ENCODE measurements at places on chromosomes 13 and 19. TPM values are rescaled to one million over a fixed set of nuclear protein-coding genes. Genes with fewer than 3 reads are reported as not detected.

ZNF383 gene
- total RNA-seq = 5.5 TPM

COL5A3 gene
- 1.2 TPM for total RNA-seq

POU2F2 gene
- 0.21 TPM for total RNA-seq

ZNF439 gene
- total RNA-seq = 1.3 TPM

ZNF547 gene
- total RNA-seq = 3.1 TPM

ZFP30 gene
- total RNA-seq = 17.5 TPM

IGSF23 gene
- 0.48 TPM for total RNA-seq

DAND5 gene
- total RNA-seq = 0.24 TPM

BORA gene
- total RNA-seq = 2.4 TPM

GNG8 gene
- not detected for total RNA-seq

PLEKHF1 gene
- 28.6 TPM for total RNA-seq

ELSPBP1 gene
- not detected for total RNA-seq

MIR17HG gene
- total RNA-seq = 8.9 TPM

RFPL4AL1 gene
- not detected for total RNA-seq

TIMM29 gene
- 43.1 TPM for total RNA-seq

FFAR2 gene
- 0.24 TPM for total RNA-seq

SLC17A7 gene
- total RNA-seq = not detected

GGN gene
- total RNA-seq = under 0.01 TPM

RDH8 gene
- not detected for total RNA-seq

LRRC8E gene
- 19.0 TPM for total RNA-seq

STARD13 gene
- 0.85 TPM for total RNA-seq

CBY2 gene
- total RNA-seq = not detected

LSM14A gene
- total RNA-seq = 48.4 TPM

MBD3L3 gene
- total RNA-seq = not detected

CAMSAP3 gene
- total RNA-seq = 12.3 TPM

SLC46A3 gene
- 14.2 TPM for total RNA-seq

PINLYP gene
- 4.1 TPM for total RNA-seq

ZNF792 gene
- total RNA-seq = 3.4 TPM

GRK1 gene
- total RNA-seq = not detected

SIGLEC10 gene
- total RNA-seq = not detected

SRRM5 gene
- not detected for total RNA-seq

KIR3DL1 gene
- not detected for total RNA-seq

IGFL3 gene
- not detected for total RNA-seq

GPR4 gene
- total RNA-seq = not detected

CPT1C gene
- total RNA-seq = 1.9 TPM

PALM gene
- total RNA-seq = under 0.01 TPM

CALR3 gene
- total RNA-seq = not detected

KANK3 gene
- 1.1 TPM for total RNA-seq

KLF1 gene
- not detected for total RNA-seq

IL4I1 gene
- 4.8 TPM for total RNA-seq

Data from tracheal epithelial cell (primary cell).